Activated T-helper 1 cell treated with Interleukin-2 at 50 U/mL for 16 hours (primary cell): ENCODE measurements at places on chromosomes 16 and 17.

GRCh38 chr17:17495536-17496188 is 533 bp downstream of the RASD1 start:
- DNase-seq, result no peak

- no peak for DNase-seq
Observed at GRCh38 chr16:50297301-50298074, 31.1 kb downstream of the ADCY7 start.

GRCh38 chr17:76264425-76264754 is 758 bp upstream of the UBALD2 start:
- DNase-seq, result no peak

DNA sequence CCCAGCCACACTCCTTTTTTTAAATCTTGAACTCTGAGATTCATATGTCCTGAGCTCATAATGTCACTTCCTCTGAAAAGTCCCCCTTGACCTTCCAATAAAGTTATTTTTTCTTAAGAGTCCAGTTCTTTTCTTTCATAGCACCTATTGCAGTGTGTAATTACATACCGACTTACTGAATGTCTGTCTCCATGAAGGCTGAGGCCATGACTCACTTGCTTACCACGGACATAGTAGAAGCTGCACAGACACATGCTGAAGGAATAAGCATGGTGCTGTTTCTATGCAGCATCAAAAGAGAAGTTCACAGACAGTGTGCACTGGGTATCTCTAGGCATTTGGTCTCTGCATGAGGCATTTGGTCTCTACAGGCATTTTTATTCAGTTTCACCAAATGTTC is 77.2 kb downstream of the C17orf67 start:
- no peak for DNase-seq

- no peak for DNase-seq
Observed at GRCh38 chr17:37789771-37790541, 45.1 kb upstream of the HNF1B start.

DNA sequence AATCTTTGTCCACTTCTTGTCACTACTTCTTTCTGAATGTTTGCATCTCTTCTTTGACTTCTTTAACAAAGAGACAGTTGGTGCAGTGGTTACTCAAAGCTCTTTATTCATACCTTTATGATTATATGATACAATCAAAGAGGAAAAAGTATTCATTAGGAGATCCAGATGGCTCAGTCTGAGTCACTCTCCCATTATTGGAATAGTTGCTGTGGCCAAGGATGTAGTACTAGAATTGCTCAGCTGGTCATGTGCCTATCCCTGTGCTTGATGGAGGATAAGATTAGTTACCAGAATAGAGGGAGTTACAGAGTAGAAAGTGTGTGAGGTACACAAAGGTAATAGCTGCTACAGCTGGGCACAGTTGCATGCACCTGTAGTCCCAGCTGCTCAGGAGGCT is 18.3 kb downstream of the BCAS3 start:
- DNase-seq, result no peak

- no peak for DNase-seq
Observed at GRCh38 chr16:75203667-75204409, 3.1 kb downstream of the CTRB2 start.

DNA sequence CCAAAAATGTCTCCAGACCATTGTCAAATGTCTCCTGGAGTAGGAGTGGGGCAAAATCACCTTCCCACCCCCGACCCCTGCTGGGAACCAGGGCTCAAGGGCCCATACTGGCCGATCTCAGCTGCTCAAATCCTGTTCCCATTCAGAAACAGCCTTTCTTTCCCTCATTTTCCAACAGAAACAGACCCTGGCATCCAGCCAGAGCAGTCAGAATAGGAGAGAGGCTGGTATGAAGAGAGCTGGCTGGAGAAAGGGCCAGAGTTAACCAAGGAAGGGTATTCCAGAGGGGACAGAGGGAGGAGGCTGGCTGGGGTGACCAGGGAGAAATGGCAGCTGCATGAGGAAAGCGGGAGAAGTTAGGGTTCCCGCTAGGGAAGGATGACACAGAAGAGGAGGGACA is 199.1 kb downstream of the XYLT1 start:
- DNase-seq, result no peak

GRCh38 chr16:1981398-1981836 is at the start of gene NOXO1:
TSS of gene NOXO1 (minus strand) at chr16:1981469. CDS start at chr16:1981179, 290 bp downstream.
- no peak for DNase-seq

GRCh38 chr17:48293319-48294019 is 136.5 kb downstream of the SKAP1 start:
- DNase-seq, result no peak

DNA sequence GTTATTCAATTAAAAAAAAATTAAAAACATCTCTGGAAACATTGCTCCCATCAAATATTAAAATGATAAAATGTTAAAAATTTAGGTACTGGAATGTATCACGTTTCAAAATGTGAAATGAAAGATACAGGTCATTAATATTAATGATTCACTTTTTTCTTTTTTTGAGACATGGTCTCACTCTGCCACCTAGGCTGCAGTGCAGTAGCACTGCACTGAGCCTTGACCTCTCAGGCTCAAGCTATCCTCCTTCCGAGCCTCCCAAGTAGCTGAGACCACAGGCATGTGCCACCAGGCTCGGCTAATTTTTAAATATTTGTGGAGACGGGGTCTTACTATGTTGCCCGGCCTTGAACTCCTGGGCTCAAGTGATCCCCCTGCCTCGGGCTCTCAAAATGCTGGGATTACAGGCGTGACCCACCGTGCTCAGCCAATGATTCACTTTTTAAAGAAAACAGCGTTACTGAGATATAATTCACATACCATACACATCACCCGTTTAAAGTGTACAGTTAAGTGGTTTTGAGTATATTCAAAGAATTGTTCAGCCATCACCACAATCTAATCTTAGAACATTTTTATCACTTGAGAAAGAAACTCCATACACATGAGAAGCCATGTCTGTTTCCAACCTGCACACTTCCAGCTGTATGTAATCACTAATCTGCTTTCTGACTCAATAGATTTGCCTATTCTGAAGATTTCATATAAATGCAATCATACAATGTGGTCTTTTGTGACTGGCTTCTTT is 19.1 kb upstream of the NETO2 start:
- no peak for DNase-seq

DNA sequence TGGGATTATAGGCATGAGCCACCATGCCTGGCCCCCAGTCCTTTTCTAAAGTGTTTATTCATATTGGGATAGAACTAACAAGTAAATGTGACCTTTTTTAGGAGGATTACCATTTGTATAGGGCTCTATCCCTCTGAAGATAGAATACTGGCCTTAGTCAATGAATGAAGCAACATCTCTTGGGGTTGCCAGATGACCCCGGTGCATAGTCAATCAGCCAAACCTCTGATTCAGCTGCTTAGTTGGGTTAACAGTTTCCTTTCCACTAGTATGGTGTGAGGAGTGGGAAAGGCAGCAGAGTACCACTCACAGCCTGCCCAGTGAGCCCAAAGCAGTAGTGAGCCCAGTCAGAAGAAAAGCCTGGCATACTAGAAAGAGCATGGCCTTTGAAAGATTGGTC is 94.6 kb upstream of the TBX2 start:
- DNase-seq, result no peak

DNA sequence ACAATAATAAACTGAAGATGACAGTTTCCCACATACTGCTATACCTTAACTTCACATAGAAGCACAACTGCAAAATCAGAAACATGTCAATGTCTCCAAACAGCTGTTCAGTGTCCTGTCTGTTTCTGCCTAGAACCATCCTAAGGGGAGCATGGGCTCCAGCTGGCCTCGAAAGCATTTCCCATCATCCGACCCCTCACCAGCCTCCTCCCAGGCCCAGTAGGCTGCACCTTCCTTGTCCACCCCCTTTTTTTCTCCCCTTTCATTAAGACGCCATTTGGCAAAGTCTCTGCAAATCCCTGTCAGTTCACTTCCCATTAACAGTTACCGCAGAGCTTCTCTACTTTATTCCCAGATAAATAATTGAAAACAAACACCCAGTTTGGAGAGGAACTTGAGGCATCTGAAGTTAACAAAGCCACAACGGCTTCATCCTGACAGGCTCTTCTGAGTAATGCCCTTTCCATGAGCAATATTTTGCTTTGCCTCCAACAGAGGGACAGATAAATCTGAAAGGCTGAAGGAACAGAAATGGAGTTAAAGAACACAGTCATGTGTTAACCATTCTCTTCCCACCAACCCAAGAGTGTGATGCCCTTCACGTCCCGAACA is 65.3 kb downstream of the SLC39A11 start:
- DNase-seq, result no peak

DNA sequence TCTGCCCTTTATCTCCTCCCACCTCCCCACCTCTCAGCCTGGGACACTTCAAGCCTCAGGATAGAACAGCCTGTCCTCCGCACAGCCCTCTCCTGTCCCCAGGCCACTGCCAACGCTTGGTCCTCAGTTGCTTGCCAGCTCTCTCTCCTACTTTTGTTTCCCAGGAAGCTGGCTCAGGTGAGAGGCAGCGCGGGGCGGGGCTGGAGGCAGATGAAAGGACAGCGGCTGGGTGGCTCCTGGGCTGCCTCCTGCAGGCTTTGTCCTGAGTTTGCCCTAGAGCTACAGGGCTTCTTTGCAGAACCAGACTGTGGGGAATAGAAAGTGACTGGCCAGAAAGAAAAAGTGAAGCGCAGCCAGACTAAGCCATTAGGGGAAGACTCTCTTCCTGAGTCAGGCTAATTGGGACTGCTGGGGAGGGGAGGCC is 48.2 kb upstream of the CDC42EP4 start:
- no peak for DNase-seq

GRCh38 chr17:17492571-17492970 is 3.6 kb downstream of the RASD1 start:
- no peak for DNase-seq

DNA sequence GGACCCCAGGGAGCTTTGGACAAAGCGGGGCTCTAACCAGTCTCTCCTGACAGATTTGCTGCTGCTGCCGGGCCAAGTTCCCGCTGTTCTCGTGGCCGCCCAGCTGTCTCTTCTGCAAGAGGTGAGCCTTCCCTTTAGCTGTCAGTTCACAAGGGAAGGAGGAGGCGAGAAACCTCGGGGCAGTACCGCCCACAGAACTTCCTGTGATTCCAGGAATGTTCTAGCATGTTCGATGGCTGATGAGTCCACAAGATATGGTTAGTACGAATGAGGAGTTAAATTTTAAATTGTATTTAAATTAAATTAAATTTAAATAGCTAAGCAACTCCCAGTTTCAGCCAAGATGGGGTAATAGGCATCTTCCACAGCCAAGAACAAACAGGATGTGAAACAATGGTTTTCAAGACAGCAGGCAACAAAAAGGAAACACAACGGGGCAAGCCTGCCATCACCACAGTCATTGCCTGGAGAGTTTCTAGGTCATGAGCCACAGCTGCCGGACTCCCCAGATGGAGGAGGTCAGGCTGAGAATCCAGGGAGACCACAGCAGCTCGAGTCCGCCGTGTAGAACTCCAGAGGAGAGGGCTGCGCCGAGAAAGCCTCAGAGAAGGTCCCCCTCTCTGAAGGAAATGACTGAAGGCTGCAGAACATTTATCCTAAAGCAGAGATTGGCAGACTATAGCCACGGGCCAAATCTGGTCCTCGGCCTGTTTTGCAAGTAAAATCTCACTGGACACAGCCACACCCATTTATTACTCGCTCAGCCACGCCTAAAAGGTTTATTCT is 9.5 kb upstream of the TCF25 start:
- DNase-seq, result no peak

DNA sequence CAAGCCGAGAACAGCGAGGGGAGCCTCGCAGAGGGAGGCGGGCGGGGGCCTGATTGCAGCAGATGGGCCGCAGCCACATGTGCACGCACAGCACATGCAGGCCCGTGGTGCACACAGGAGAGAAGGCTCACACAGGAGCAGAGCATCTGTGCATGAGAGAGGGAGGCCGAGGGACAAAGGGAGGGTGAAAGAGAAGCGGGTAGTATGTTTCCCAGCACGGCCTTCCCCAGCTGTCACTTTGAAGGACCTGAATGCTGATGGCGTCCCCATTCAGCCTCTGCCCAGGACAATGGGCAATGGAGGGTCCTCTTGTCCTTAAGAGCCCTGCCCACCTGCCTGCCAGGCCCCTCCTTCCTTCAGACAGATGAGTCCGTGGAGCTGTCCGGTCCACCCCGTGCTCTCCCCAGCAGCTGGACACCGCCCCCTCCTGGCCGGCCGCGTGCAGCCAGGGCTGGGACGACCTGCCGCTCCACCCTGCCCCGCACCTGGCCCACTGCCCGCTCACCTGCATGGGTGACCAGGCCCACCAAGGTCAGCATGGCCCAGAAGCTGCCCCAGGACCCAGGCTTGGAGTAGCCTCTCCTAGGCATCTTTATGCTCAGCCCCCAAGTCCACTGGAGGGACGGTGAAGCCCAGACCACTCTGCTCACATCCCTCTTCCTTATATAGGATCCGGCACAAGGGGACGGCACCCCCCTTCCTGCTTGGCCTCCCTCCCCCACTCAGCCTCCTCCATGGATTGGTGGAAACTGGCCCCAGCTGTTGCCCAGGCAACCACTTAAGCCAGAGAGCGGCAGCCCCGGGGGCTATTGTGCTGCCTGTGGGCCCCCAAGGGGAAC is at the start of gene BTBD17:
BTBD17 (minus strand) TSS at position 639 of the 839 bp plus-strand sequence; CDS start at position 590, 49 bp downstream.
- no peak for DNase-seq

GRCh38 chr17:48025904-48026501 is 11.6 kb downstream of the COPZ2 start:
- DNase-seq, result no peak

DNA sequence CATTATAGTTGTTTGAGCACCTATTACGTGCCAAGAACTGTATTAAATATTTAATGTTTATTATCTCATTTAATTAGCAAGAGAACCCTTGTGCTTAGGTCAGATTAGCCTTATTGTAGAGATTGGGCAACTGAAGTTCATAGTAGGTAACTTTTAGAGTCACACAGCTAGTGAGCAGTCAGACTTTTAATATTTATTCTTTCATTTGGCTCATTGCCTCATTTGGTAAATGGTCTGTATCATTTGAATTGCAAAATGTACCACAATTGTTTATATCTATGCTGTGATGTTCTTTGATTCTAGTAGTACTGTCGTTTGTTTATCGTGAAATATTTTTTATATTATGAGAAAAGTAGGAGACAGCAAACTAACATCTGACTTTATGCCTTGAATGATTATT is 7.6 kb downstream of the CLTC start:
- no peak for DNase-seq

GRCh38 chr17:71633391-71633849 is 487.4 kb upstream of the SOX9 start:
- no peak for DNase-seq
